ENCODE measurements at places on chromosomes 12 and 14. TPM values are rescaled to one million over a fixed set of nuclear protein-coding genes. Genes with fewer than 3 reads are reported as not detected.

DNA sequence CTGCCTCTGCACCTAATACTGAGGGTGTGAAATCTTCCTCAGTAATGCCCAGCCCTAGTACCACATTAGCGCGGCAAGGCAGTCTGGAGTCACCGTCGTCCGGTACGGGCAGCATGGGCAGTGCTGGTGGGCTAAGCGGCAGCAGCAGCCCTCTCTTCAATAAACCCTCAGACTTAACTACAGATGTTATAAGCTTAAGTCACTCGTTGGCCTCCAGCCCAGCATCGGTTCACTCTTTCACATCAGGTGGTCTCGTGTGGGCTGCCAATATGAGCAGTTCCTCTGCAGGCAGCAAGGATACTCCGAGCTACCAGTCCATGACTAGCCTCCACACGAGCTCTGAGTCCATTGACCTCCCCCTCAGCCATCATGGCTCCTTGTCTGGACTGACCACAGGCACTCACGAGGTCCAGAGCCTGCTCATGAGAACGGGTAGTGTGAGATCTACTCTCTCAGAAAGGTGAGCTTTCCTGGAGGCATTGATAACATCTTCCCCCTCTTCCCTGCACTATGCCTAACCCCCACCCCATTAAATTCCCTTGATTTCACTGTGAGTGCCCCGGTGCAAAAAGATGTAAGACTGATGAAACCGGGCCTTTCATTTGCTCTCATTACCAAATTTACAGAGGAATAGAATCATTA is 291.4 kb downstream of the NAV3 start:
- no peak for DNase-seq

DNA sequence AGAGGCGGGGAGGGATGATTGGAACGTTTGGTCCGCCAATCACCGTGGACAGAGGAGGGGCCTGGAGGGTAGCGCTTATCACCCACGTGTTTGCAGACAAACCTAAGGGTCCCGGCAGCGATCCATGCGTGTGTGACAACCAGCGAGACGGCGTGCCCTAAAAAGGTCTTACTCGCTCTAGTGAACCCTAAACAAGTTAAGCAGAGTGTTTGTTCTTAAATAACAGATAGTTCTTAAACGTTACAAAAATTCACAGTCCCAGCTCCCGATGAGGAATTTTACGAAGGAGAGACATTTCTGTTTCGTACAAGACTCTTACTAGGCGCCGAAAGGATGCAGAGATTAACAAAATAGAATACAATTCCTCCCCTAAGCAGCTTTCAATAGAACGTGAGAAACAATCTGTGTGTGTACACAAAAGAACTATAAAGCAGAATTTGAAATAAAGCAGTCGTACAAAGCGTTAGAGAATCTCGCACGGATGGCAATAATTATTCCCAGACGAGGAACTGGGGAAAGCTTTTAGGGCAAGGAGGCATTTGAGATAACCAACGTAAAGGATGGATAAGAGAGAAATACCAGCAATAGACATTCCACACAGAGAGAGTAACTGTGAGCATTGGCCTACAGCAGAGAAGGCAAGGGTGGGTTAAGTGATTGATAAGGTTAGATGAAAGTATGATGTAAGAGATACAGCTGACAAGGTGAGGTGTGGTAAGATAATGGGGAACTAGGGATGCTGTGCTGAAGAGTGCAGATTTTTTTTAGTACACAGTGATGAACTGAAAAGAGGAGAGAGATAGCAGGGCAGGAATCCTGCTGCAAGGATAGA is 831 bp upstream of the RPS6KA5 start:
- DNase-seq = no peak

DNA sequence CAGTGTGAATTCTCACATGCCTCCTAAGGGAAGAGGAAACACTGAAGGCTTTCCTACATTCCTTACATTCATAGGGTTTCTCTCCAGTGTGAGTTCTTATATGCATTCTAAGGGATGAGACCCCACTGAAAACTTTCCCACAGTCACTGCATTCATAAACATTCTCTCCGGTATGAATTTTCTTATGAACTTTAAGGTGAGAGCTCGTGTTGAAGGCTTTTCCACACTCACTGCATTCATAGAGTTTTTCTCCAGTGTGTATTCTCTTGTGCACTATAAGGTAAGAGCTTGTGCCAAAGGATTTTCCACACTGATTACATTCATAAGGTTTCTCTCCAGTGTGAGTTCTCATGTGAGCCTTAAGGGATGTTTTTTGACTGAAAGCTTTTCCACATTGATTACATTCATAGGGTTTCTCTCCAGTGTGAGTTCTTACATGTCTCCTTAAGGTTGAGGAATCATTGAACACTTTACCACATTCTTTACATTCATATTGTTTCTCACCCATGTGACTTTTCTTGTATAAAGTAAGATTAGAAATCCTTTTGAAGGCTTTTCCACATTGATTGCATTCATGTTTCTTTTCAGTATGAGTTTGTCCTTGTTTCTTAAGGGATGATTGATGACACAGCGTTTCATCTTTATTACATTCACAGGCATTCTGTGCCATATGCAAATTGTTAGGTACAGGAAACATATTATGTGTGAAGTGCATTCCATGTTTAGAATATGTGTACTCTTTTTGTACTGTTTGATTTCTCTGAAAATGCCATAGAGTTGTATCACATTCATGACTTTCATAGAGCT is 9.5 kb downstream of the ZNF891 start:
- no peak for DNase-seq

DNA sequence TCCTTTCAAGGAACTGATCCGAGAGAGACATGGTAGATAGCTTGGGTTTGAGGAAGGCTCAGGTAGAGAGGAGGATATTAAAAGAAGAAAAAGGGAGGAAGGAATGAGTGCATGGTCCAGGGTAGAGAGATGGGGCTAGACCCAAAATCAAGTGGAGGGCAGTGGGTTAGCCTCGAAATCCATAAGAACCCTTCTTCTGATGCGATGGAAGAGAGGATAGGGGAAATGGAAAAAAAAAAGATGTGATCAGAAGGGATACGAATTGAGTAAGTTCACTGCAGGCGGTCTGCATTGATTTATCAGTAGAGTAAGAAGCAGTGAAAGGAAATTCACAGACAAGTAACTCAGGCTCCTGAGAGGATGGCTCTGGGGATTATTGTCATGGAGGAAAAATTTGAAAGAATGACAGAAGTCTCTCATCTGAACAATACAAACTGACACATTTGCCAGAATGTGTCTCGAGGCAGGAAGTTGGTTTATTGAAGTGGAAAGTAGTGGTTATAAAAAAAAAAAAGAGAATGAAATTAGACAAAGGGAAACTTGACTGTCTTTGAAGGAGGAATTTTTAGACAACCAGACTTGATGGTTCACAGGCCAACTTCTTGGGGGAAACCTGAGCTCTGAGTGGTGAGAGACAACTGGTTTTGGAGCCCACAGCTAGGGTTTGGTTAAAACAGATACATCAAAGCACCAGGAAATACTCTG is 10.2 kb downstream of the PPFIBP1 start:
- no peak for DNase-seq

GRCh38 chr14:35343702-35344101 is 51.5 kb downstream of the PSMA6 start:
- DNase-seq = no peak

GRCh38 chr14:22884738-22885523 is 1.9 kb downstream of the REM2 start:
- no peak for DNase-seq

GRCh38 chr12:115774148-115774895 is 503.2 kb downstream of the MED13L start:
- no peak for DNase-seq

DNA sequence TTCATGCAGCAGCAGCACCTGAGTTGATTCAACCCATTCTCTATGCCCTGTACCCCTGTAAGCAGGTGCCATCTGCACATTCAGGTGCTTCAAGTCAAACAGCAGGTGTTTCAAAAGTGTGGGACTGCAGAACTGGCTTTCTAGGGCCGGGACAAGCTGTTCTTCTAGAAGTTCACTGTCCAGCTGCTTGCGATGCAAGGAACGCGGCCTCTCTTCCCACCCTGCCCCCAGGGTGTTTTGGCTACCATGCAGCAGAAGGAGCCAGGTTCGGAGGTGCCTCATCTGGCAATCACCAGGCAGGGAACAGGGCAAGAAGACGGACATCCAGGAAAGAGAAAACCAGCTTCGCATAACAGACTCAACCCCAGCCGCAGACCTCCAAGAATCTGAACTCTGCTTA is 35.2 kb downstream of the TMEM132D start:
- DNase-seq = no peak

DNA sequence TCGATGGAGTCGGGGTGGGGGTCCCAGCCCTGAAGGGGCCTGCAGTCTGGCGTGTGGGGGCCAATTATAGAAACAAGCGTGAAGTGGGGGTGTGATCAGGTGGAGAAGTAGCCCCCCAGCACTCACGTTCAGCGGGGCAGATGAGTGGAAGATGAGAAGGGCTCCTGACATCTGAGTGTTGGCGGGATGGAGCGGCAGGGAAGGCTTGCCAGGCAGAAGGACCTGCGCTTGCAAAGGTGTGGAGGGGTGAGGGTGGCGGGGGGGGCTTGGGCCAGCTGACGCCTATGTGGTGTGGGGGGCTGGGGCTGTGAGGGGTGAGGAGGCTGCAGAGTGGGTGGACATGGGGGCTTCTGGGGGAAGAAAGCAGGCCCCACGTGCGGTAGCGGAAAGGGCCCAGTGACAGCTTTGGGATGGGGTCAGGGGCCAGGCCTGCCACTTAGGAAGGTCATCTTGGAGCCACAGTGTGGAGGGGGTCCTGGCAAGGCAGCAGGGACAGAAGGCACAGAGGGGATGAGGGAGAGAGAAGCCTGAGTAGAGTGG is 22.2 kb upstream of the BEGAIN start:
- no peak for DNase-seq

DNA sequence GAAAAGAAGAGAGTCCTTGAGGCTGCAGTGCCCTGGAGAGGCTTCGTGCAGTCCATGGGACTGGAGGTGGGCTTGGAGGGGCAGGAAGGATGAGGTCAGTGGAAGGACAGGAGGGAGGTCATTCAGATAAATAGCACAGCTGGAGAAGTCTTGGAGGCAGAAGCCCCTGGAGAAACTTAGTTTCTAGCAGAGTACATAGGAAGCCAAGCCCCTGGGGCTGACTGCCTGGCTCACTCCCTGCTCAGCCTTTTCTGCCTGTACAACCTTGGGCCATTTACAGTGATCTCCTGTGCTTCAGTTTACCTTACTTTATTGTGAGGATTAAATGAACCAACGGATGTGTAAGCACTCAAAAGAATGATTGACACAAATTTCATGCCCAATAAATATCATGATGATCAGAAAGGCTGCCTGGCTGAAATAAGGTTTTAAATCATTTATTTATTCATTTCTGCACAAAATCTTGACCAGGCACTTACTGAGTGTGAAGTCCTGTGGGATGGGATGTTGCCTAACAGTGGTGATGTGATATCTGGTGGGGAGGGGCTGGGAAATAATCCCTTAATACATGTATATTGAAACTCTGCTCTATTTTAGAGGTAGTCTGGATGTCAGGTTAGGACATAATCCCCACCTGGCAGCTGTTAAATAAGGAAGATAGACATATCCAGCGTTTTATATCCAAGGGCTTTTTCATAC is 54.3 kb downstream of the PLEKHG7 start:
- no peak for DNase-seq

The HRK gene
- 0.30 TPM for total RNA-seq

The TAS2R31 gene
- 3.4 TPM for total RNA-seq

The ASIC1 gene
- 1.1 TPM for total RNA-seq

The MGST1 gene
- not detected for total RNA-seq

The KLRD1 gene
- 1.3 TPM for total RNA-seq

The RAD9B gene
- 0.62 TPM for total RNA-seq

The TPPP2 gene
- total RNA-seq = not detected

The MTRFR gene
- total RNA-seq = 24.5 TPM
